ENCODE measurements at places on chromosomes 5 and 9.

GRCh38 chr5:9533096-9533495, 12.8 kb downstream of the SEMA5A start:
- no peak for DNase-seq

DNA sequence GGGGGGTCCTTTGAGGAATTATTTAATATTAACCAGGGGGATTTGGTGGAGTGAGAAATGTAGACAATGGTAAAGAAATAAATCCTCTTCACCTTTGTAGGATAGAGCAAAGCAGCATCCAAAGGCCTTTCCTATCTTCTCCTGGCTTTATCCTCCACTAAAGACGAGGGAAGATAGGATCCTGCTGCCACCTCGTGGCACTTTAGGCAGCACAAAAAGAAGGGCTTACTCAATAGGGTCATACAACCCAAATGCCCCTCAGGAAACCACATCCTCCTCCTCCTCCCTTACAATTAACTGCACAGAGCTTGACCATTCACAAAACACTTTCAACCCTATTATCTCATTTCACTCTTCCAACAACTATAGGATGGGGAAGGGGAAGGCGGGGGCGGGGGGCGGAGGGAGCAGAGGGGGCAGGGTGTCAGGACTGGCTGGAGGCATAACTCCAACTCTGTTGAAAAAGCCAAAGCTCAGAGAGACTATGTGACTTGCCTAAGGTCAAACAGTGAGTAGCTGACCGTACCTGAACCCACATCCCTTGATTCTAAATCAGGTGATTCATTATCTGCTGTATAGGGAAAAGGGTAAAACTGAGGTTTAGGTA, 45.4 kb upstream of the MYOT start:
- peak; percentile 56 for DNase-seq

- DNase-seq: no peak
These were observed 112.0 kb upstream of the CTNND2 start for GRCh38 chr5:12016159-12016746.

GRCh38 chr5:138753794-138754698, 821 bp downstream of the CTNNA1 start:
- DNase-seq: peak; percentile 71

- DNase-seq: no peak
These were observed 96.1 kb downstream of the FBN2 start for GRCh38 chr5:128441941-128442350.

DNA sequence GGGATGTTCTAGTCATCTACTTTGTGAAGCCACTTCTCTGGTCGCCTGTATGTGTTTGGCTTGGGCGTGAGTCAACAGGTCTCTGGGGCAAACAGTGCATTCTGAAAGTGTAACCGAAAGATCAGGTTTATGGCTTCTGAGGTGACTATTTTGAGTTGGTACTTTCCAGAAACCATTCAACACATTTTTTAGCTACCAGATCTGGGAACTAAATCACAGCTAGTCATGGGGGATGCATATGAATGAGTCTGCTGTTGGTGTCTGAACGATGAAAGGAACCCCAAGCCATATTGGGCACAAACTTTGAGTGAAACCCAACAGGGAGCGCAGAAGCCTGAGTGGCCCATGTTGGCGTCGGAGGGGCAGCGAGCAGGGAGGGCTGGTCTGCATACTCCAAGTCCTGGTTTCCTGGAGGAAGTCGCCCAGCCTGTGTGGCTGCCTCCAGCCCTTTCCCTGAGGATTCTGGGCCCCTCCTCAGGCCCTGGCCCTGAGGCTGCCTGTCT, 35.3 kb downstream of the UBE2QL1 start:
- no peak for DNase-seq

GRCh38 chr9:108212184-108212583, 643.6 kb downstream of the ACTL7B start:
- no peak for DNase-seq

GRCh38 chr9:16825971-16826625, 44.4 kb downstream of the BNC2 start:
- DNase-seq: no peak

DNA sequence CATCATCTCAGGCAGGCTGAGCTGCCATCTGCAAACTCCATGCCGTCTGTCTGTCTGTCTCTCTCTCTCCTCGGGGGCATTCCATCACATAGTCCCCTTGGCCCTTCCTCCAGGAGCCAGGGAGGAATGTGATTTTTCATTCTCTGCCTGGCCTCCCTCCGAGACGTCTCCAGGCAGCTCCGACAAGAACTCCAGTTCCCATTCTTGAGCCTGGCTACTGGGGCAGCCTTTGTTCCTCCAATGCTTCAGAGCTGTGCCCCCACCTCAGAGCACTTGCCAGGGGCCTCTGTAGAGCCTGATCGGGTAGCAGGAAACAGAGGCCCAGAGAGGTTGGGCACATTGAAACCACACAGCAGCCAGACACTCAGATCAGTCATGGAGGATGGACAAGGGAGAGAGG, 74.0 kb downstream of the COL27A1 start:
- no peak for DNase-seq

DNA sequence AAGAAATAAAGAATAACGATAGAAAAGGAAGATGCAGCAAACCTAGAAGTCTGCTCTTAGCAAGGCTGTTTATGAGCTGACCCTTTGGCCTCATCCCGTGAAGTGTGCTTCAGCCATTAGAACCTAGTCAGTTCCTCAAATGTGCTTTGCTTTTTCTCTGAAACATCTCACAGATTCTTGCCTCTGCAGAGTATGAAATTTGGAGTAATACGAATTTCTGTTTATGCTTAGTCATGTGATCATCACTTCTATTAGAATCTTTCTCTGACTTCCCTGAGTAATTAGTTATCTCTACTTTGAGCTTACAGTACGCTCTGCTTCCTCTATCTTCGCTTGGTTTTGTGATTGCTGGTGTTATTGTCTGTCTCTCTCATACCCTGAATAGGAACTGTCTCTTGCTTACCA, 11.3 kb downstream of the CYSTM1 start:
- DNase-seq: no peak

DNA sequence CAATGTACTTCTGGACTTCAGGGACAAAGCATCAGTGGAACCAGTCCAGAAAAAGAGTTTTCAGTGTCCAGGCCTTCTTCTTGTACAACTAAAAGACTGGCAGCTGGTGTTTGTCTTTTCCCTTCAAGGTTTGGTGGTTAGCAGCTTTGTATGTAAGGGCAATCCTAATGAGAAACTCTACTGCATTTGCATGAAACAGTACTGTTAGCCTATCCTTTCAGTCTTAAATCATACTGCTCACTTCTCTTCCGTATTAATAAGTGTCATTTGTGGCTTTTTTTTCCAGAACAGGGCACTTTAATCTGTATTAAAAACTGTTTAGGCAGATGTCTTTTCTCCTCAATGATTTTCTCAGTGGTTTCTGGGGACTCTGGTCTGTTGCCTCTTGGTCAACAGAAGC, 48.9 kb downstream of the FAM174A start:
- DNase-seq: no peak

DNA sequence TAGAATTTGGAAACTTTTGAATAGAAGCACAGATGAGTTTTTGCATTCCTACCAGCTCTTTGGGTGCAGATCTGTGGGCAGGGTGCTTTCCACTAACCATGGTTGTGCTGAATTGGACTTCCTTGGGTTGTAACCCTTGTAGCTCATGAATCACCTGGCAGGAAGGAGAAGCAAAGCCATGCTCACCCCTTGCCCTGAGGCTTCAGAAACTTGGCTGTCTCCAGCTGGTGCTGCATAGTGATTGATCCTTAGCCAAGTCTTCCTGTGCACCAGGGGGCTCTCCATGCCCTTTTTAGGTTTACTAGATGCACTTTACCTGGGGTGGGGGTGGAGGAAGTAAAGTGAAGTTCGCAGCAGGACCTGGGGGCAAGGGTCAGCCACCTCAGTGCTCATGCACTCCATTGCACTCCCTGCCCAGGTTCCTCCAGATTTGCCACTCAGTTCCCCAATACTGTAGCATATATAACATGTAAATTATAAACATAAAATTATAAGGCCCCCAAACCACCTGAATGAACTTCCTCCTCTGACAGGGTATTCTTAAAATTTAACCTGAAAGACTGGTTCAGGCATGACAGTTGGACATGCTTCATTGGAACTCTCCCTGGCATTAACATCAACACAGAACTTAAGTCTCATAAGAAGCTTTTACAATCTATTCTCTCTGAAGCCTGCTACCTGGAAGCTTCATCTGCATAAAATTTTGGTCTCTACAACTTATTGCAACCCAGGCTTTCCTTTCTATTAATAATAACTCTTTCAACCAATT, 25.8 kb upstream of the IFNA14 start:
- no peak for DNase-seq

- DNase-seq: no peak
These were observed 32.0 kb downstream of the SLC6A3 start for GRCh38 chr5:1413211-1413610.

DNA sequence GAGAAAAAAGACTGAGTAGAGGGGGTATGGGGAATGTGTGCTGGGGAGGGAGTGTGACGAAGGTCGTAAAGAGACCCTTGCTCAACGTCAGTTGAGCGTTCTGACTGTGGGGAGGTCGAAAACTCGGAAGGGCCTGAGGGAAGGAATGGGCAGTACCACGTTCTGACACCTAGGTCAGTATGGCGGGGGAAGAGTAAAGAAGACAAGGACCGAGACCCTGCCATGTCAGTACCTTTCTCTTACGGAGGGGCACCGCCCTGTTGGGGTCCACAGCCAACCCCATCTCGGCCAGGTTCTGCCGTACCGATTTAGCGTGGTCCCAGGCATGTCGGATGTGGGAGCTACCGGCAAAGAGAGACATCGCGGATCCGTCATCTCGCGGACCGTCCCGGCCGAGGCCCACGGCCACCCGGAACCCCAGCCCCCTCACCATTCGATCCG, 375 bp downstream of the NOP16 start:
- DNase-seq: peak; percentile 13

- DNase-seq: no peak
These were observed 220.6 kb upstream of the TRIM32 start for GRCh38 chr9:116466271-116467235.

DNA sequence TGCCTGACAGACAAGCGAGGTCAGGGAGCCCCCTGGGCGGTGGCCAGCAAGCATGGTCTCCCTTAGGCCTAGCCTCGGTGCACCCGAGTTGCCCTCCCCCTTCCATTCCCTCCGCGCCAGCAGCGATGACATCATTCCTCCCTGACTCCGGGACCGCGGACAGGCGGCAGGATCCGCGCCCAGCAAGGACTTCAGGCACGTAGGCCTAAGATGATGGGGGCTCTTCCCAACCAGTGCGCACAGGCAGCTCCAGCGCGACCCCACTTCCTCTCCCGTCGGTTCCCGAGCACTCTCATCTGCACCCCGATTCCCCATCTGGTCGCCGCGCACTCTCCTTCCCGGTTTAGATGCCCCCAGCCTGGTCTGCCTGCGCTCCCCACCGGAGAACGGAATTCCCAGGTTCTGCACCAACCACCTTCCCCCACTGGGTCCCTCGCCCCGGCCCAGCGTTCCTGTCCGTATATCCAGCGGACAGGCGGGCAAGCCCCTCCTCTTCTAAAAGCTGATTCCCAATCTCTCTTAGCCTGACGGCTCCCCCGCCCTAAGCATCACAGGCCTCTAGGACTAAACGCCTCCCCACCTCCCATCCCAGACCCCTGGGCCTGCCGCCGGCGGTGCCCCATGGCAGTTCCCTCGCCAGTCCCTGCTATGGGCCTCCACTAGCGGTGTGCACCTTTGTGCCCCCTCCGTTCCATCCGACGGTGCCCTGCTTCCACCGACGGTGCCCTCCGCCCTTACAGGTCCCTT, 931 bp downstream of the FAM219A start:
- DNase-seq: peak; percentile 47

DNA sequence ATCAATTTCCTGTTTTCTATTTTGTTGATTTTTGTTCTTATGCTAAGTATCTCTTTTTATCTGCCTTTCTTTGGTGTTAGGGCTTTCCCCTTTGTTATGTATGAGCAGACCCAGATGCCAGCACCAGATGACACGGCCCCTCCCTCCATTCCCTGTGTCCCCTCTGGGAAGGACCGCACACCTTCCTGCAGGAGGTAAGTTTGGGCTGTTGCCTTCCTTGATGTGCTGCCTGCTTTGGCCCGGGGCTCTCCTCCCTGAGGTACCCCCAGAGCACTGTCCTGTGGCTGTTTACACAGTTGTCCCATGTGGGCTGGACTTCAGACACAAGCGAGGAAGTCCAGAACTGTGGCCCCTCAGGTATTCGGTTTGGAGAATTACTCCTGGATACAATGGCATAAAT, 343.8 kb upstream of the IRX1 start:
- no peak for DNase-seq

DNA sequence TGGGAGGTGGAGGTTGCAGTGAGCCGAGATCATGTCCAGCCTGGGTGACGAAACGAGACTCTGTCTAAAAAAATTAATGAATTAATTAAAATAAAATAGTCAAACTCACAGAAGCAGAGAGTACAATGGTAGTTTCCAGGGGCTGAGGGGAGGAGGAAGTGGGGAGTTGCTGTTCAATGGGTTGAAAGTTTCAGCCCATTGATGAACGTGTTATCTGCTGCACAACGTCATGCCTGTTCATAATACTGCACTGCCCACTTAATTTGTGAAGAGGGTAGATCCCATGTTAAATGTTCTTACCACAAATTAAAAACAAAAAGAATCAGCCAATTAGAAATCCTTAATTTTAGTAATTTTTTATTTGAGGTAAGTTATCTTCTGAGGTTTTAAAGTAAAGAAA, 16.4 kb upstream of the RUFY1 start:
- DNase-seq: no peak

GRCh38 chr9:116190637-116191396, 37.2 kb downstream of the PAPPA start:
- peak; percentile 64 for DNase-seq

DNA sequence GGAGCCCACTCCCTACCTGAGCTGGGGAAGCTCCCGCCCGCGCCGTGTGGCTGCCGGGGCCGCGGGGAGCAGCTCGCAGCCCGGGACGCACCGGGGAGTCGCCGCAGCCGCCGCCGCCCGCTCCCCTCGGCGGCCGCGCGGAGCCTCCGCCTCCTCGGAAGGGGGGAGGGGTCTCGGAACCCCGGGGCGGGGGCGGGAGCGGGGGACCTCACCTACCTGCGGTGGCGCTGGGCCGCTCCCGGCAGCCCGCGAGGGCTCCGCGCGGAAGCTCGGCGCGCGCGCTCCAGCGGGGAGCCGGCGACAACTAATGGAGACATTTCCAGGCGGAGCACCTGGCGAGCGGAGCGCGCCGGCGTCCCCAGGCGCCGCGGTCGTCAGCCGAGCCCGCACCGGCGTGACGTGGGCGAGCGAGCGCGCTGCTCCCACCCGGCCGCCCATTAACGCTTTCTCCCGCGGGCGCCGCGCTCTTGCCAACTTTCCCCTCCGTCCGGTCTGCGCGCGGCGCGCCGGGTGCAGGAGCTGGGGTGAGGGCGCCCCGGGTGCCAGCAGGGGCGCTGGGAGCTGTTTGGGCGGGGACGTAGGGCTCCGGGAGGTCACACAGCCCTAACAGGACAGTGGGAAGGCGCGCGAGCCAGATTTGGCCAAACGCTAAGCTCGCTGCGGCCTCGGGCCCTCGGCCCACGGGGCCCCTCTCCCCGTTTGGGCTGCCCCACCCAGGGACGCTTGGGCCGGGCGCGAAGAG, 4.3 kb upstream of the IRX4 start:
- DNase-seq: no peak

GRCh38 chr5:67006500-67006848, 190.1 kb downstream of the CD180 start:
- no peak for DNase-seq

Measured in kidney glomerular epithelial cell (primary cell).